Right ventricle myocardium superior (tissue), 1 donor: ENCODE measurements at places on chromosomes 12 and 14.

DNA sequence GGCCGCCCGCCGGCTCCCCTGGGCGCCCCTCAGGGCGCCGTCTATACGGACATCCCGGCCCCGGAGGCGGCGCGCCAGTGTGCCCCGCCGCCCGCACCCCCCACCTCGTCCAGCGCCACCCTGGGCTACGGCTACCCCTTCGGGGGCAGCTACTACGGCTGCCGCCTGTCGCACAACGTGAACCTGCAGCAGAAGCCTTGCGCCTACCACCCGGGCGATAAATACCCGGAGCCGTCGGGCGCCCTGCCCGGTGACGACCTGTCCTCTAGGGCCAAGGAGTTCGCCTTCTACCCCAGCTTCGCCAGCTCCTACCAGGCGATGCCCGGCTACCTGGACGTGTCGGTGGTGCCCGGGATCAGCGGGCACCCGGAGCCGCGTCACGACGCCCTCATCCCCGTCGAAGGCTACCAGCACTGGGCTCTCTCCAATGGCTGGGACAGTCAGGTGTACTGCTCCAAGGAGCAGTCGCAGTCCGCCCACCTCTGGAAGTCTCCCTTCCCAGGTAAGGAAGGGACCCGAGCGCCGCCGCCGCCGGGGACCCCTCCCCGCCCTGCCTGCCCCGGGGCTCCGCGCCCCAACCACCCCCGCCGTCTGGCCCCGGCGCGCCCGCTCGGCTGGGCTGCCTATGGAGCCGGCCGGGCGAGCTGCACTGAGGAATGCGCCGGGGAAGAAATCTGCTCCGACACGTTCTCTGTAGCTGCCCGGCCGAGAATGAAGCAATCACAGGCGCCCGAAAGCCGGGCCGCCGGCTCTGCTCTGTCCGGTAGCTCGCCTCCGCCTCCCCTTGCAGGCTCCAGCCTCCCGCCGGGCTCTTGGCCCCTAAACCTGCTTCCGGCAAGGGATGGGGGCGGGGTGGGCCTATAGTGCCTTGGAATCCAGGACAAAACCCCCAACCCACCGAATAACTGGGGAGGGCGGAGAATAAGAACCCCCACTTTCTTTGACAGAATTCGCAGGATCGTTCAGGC is 794 bp downstream of the HOXC13 start:
- no peak for DNase-seq

GRCh38 chr12:117098361-117099217 is 627 bp downstream of the TESC start:
- peak; percentile 47 for DNase-seq

DNA sequence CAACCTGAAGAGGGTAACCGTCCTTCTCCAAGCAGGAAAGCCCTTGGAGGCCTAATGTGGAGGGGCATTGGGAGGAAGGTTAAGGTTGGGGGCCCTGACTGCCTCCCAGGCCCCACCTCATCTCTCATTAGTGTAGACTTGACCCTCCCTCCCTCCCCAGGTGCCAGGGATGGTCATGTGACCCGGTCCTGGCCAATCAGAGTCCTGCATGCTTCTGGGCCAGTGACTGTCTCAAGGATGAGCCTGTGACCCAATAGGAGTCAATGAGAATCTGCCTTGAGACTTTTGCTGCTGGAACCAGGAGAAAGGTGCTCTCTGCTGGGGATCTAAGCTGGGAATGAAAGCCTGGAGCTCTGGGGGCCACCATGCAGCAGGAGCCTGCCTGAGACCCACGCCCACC is 70.8 kb downstream of the NCOR2 start:
- no peak for DNase-seq

DNA sequence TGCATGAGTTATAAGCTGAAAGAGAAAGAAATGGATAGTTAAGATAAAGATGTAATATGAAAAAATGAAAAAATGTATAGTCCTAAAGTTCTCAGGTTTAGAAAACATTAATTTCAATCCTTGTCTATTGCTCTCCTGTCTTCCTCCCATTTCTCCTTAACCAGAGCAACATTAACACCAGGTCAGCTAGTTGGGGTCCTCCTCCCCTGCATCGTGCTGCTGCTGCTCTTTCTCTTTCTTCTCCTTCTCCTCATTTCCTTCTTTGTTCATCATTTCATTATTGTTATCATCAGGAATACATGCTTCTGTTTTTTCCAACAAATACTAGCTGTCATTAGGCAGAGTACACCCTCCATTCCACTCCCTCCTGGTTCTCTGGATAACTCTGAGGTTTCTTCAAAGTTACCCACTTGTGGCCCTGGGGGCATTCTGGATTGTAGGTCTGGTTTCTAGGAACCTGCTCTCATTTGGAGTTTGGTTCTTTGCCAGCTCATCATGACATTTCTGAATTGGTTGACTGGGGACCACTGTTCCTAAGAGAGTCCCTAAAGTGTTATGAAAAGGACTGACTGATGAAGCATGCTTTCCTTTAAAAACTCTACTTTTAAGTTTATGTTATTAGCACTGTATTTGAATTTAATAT is 17.0 kb downstream of the ACSS3 start:
- DNase-seq, result no peak

- peak; percentile 61 for DNase-seq
Observed at GRCh38 chr14:100305324-100306100, 732 bp downstream of the SLC25A29 start.

DNA sequence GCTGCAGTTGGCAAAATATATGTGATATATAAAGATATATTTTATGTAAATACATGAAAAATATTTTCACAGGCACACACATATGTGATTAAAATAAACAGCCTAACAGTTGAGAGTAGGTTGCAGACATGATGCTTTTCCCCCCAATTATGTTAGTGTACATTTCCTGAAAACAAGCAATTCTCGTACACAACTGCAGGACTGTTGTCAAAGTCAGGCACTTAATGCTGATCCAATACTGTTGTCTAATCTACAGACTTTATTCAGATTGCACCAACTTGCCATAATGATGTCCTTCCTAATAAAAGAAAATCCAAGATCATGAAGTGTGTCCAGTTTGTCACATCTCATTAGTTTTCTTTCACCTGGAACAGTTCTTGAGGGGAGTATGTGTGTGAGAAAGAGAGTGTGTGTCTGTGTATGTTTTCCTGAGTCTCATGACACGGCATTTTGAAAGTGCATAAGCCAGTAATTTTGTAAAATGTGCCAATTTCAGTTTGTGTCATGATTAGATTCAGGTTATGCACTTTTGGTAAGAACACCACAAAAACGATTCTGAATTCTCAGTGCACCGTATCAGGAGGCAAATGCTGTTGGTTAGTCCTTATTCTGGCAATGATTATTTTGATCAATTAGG is 16.5 kb upstream of the SEL1L start:
- DNase-seq, result no peak

GRCh38 chr12:65343801-65344200 is 65.3 kb downstream of the MSRB3 start:
- DNase-seq, result no peak

DNA sequence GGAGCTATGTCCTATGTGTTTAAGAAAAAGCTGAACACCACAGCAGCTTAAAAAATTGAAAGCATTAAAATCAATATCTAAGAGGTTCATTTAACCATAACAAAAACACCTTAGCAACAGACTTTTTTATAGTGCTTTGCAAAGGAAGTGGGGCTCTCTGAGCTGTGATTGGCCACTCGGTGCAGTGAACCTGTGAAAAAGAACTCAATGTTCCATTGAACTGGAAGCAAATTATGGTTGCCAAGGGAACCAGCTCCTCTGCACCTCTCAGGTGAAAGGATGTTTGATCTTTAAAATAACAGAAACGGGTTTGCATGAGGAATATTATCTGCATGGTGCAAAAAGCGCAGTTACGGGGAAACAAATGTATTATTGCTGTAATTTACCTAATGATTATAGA is 149.4 kb downstream of the SNAPC1 start:
- DNase-seq, result no peak

DNA sequence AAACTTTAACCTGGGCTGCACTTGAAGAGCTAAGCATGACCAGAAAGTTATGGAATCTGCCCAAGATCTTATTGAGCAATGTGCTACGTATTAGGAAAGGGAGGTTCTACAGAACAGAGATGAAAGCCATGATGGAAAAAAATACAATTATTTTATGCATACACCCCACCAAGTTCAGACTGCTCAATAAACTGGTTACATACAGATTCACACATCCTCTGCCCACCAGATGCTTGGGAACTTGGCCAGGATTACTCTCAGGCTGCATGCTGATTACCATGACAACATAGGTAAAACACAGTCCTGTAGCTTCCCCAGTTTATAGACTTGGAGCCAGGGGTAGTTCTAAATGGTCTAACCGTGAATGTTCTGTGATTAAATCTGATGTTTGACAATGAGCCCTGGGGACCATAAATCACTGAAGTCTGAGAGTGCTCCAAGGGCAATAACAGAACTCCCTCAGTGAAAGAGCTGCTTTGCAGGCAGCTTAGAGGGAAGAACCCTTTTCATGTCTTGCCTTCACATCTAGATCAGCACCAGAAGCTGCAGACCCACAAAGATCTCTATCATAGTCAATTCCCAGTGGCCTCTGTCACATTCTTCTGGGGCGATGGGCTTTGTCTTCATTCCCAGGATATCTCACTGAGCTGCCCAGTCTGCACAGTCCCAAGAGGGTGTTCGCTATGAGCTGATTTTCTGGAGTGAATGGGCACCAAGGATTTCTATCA is 232.2 kb downstream of the EMP1 start:
- no peak for DNase-seq

DNA sequence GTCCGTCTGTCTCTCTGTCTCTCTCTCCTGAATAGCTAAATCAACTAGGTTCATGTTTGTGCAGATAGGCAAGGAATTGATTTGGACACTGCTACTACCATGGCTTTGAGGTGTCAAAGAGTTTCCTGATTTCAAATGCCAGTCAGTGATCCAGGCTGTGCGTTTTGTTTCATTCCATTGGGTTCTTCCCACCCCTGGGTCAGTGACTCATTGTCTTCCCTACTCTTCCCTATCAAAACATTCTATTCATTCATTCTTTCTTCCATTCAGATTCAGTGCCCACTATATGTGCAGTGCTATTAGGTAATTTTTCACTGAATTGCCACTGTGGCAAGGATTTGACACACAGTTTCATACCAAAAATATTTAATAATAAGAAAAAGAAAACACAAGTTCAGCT is 50.4 kb downstream of the RPH3A start:
- DNase-seq, result no peak

DNA sequence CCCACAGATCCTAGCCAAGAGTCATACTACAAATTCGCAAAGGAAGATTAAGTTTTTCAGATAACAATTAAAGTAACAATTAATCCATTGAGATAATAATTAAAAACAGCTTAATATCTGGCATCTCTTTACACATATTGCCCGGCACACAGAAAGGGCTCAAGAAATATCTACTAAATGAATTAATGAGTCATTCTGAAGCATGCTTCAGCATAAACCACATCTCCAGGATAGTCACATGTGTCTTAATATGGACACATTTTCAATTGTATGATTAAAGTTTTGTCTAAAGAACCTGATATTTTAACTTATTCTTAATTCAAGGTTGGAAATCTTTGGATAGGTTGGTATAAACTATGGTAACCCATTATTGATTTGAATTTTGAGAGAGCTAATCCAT is 9.6 kb downstream of the ITPR2 start:
- no peak for DNase-seq
